ENCODE measurements at places on chromosomes 5 and 9.

DNA sequence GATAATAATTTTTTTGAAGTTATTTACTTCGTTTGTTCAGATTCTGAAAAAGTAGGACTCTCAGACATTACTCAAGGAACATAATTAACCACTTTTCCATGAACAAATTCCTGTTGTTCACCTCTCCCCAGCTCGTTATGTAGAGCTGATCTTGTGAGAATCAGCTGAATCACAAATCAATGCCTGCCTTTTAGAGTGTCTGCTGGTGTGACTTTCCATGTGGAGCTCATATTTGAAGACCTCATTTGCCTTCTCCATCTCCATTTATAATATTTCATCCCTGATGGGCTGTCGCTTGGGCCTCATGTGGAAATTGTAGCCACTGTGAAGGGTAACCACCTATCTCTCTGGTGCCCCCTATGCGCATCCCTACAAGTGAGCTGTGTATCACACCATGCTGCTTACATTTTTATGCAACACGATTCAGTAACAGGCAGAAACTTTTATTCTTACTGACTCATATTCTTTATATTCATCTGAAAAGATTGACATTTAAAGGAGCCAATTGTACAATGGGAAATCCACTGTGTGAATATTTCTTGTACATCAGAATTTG is 111.3 kb downstream of the STK32A start:
- no peak for DNase-seq

GRCh38 chr5:81425569-81425968 is 31.6 kb upstream of the ACOT12 start:
- no peak for DNase-seq

- no peak for DNase-seq
Measured at GRCh38 chr9:111599955-111600343, 502 bp upstream of the PTGR1 start.

- no peak for DNase-seq
Measured at GRCh38 chr5:152673601-152674000, 268.5 kb upstream of the NMUR2 start.

GRCh38 chr5:22070186-22070728 is 782.9 kb downstream of the CDH12 start:
- DNase-seq = no peak

GRCh38 chr5:38725371-38725865 is 120.4 kb upstream of the OSMR start:
- DNase-seq = no peak

DNA sequence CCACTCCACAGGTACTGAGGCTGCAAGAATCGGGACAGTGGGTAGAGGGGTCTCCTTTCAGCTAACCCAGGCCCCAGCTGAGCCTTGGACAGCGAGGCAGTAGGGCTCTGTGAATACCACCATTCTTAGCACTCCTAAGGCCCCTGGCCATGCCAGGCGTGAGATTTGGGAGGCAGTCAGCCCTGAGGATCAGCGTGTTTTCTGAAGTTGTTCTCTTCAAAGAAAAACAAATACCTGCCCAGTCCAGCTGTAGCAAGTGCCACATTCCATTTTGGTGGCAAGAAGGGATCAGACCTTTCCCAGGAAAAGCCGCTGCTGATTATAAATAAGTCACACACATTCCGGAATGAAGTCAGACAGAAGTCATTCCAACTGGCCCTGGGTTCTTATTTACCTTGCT is 47.8 kb downstream of the RALGPS1 start:
- DNase-seq = no peak
